Stimulated activated CD4-positive, alpha-beta T cell treated with anti-CD3 and anti-CD28 coated beads, TNF-alpha, amount 100 ng/mL, for 24 hours (primary cell): ENCODE measurements at places on chromosomes 6 and 20.
A peak's percentile ranks its signal among the peaks of the same experiment; 100 is the strongest.

DNA sequence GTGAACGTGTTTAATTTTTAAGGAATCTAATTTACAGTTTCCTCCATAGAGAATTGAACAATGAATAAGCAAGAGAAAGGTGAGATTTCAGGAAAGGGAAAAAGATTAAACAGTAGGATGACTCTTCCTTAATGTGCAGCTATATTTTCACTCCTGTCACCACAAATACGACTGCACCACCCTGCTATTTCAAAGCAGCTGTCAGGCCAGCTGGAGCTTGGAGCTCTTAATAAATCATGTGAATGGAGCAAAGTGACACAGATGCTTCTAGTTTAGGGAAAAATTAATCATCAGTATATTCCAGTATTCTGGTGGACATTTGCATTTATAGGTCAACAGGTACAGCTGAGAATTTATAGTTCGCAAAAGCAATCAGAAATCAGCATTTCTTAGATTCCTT is 56.5 kb upstream of the PKIB start:
- DNase-seq: no peak

GRCh38 chr6:119240257-119241110 is 109.1 kb downstream of the MAN1A1 start:
- no peak for DNase-seq

DNA sequence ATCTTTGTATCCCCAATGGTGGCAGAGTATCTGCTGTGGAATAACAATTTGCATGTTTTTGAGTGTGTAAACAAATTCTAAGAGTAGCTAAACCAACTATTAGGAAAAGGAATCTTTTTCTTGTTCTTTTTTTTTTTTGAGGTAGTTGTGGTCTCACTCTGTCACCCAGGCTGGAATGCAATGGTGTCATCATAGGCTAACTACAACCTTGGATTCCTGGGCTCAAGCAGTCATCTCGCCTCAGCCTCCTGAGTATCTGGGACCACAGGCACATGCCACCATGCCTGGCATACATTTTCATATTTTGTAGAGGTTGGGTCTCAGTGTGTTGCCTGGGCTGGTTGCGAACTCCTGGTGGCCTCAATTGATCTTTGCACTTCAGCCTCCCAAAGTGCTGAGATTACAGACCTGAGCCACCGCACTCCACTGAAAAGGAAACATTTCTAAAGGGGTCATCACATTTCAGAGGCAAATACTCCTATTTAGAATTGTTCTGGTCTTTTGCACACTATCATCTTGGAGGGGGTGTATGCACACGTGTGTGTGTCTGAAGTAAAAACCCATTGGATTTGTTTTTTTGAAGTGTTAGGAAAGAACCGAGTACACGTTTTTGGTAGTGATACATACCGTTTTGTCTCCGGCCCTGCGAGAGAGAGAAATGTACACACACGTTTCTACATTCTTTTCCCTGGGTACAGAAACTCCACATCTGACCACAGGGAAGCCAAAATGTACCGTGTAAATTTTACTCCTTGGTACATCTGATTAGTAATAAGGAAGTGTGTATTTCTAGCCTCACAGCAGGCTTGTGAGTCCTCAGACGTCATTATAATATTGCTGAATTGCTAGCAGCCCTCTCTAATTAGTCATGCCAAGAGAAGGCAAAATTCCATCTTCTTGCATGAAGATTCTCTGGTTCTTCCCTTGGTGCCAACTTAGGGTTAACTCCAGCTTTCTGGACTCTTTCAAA is 183.6 kb downstream of the JARID2 start:
- DNase-seq: no peak

GRCh38 chr6:3456395-3456897 is 404 bp downstream of the SLC22A23 start:
- DNase-seq: no peak

DNA sequence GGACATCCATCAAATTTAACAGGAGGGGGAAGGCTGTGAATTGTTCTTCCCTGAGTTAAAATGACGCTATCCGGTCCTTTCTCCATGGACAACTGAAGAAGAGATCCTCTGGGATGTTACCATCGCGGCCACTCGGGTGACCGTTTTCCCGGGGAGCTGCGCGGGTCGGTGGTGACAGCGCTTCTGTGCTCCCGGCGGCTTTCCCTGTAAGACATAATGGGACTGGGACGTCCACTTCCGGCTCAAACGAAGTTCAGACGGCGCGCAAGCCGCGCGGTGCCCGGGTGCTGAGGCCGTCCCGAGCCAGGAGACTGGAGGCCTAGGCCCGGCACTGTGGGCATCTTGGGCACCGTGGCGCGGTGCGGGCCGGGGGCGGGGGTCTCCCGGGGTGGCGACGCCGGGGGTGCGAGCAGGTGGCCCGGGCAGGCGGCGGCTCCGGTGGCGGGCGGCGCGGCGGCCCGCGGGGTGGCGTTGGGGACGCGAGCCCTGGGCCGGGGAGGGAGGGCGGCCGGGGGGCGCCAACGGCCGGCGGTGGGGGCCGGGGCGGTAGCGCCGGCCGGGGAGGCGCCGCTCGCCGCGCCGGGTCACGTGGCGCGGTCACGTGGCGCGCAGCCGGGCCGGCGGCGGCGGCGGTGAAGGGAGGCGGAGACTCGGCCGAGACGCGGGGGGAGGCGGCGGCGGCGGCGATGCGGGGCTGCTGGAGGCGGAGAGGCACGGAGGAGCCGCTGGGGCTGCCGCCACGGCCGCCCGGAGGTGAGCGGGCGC is 63.6 kb downstream of the GTF2H5 start:
- peak; percentile 50 for DNase-seq

DNA sequence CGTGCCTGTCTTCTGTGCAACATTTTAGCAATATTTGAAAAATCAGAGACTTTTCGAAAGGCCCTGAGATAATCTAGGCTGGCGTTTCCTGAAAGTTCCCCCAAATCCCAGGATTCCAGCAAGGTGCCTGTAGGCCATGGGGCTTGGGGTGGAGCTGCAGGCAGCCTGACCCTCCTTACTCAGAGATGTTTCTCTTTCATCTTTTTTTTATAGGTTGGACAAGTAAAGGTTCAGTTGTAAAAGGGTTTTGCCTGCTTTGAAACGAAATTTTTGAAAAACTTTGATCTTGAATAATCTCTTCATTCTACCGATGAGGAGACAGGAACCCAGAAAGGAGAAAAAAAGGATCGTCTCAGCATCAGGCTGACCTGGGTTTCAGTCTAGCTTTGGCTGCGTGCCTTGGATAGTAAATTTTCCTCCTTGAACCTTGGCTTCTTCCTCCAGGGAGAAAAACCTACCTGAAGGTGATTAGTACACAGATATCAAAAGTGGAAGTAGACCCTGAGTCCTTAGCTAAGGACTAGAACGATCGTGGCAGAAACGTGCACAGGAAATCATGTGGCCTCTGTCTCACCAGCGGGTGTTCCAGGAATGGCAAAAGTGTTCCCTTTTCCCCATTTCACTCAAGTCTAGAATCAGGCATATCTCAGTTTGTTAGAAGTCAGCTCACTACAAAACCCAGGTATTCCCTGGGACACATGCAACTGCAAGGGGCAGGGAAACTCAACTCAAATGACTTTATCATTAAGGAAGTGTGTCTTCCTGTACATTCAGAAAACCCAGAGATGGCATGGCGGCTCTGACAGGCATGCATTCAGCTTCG is 128.2 kb upstream of the PTPN1 start:
- DNase-seq: no peak

GRCh38 chr6:167979436-167980139 is 17.9 kb upstream of the KIF25 start:
- DNase-seq: no peak

- DNase-seq: no peak
These were observed 117.5 kb downstream of the EYA4 start for GRCh38 chr6:133358574-133359150.

- no peak for DNase-seq
These were observed 274.8 kb upstream of the SYNCRIP start for GRCh38 chr6:85917522-85917921.

DNA sequence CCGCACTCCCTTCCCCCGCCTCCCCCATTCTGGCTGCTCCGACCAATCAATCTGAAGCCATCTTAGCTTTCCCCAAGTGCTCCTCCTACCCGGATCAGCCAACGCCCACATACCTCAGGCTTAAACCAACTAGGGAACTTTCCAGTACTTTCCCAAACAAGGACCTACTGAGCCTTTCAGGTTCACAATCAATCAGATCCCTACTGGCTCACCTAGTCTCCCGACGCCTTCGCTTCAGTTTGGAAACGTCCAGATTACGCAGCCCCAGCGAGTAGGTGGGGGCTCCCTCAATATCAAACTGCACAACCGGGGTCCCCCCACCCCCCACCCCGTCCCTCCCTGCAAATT is 432 bp downstream of the HSPA1L start:
- DNase-seq: peak; percentile 68

GRCh38 chr6:33856655-33857054 is 52.9 kb upstream of the MLN start:
- peak; percentile 31 for DNase-seq

GRCh38 chr6:23262864-23263263 is 693.5 kb downstream of the HDGFL1 start:
- no peak for DNase-seq

- no peak for DNase-seq
These were observed 103.9 kb upstream of the JAG1 start for GRCh38 chr20:10777710-10778109.

DNA sequence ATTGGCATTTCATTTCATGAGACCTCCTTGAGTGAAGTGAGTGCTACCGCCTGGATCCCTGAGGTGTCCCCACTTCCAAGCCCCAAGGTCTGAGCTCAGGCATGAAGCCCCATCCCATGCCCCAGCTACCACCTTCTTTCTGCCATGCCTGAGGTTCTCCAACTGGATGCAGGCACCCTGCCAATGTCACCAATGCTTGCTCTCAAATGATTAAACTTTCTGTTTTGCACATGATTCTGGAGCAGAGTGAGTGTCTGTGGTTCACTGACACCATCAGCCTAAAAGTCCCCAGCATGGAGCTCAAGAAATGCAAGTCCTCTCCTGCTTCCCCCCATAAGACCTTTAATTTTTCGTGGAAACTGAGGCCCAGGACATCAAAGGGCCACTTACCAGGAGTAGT is 43.7 kb upstream of the BPIFA2 start:
- DNase-seq: no peak

DNA sequence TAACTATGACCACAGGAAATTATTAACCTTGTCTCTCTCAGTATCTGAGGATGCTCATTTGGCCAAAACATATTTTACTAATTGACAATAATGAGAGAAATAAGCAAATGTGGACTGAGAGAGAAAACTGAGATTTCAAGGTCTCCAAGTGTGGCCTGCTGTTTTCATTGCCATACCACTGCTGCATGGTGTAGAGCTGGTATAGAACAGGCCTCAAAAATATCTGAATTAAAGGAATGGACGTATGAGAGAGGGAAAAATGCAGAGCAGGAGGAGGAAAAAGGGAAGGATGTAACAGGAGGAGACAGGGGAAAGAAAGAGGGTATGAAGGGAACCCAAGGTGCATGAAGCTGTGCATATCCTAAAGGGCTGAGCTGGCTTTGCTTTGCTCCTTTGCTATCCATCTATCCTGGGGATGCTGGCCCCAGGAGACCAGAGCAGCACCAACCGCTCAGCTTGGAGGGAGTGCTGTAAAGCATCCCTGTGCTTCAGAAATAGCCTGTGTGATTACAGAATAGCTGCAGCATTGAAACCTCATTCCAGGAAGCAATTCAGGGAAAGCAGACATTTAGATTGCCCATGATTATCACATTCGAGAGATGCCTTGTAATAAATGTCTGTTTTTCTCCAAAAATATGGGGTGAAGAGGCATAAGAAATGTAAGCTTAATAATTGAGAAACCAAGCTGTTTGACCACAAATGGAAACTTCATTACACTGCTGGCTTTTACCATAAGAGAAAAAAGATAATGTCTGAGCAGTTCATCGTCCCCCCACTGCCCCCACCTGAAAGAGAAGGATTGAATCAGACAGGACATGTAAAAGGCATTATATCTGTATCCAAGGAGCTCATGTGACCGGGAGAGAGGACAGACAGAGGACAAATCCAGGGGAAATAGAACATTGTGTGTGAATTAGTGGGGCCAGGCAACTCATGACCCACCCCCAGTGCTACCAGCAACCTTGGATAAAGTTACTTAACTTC is 80.6 kb downstream of the F13A1 start:
- DNase-seq: no peak

DNA sequence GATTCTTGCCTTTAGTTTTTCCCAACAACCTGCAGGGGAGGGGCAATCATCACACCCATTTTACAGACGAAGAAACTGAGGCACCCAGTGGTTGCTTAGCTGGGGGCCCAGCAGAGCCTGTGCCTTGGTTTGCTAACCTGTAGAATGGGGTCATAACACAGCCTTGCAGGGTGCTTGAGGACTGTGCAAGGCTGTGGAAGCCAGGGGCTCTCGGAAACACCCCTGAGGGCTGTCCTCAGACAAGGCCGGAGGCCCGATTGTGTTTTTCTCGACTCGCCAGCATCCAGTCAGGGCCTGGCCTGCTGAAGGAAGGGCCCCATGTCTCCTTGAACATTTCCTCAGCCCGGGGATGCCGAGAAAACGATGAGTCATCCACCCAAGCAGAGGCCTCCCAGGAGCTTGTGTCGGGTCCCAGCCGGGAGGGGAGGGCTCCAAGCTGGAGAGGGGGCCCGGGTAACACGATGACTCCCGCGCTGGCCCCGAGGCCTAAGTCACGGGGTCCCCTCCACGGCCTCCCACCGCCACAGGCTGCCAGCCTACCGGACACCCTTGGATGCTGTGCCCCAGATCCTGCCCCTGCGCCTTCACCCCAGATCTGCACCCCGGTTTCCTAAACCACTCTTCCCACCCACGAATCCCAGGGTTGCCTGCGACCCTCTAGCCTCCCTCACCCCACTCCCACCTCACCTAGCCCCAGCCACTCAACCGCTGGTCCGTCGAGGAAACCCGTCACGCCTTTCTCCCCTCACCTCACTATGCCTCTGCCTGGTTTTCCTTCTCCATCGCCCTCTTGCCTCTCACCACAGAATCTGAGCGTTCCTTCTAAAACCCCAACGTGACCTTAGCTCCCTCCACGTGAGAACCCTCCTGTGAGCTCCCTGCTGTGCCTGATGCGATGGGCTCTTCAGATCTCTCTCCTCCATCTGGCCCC is 10.6 kb downstream of the NOL4L start:
- DNase-seq: peak; percentile 52

GRCh38 chr20:24098886-24099285 is 110.3 kb upstream of the GGTLC1 start:
- DNase-seq: no peak

DNA sequence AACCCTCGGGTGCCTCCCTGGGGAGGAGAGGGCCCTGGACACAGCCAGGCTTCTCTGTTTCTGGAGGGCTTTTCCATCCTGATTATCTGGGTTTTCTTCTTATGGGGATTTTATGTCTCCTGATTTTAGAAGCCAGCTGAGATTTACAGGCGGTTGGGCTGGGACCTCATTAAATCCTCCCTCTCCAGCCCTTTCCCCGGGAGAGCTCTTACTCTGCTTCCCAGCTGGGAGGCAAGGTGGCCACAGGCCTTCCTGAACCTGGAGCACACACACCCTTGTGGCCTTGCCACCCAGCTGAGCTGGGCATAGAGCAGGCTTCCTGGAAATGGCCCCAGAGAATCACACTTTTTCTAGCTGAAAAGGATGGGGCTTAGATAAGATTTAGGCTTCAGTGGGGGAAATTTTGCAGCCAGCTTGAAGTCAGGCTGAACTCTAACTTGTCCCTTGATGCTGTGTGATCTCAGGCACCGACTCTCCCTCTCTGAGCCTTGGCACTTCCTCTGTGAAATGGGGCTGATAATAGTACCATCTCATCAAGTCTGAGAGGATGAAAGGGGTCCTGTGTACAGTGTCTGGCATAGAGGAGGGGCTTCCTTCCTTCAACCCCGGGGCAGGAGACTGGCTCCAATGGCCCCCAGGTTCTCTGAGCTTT is 16.6 kb downstream of the VSTM2L start:
- DNase-seq: no peak
